ENCODE measurements at places on chromosomes 5 and 9.

GRCh38 chr5:73764586-73764985 lies 138.6 kb downstream of the ARHGEF28 start:
- no peak for DNase-seq

DNA sequence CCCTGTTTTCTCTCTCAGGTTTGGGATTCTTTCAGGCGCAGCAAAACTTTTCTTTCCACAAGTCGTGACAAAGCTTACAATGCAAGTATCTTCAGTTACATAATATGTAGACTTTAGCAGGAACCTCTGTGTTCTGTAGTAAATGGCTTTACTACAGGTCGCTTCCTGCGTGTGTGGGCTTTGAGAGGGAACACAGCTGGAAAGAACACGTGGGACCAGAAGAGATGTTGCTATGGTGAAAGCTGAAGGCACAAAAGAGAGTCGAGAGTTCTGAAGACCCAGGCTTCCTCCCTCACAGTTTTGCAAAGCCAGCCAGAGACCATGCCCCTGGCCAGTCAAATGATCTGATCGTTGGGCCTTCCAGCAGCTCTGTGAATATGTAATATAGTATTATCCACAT lies 4.0 kb downstream of the ANKRD55 start:
- no peak for DNase-seq

DNA sequence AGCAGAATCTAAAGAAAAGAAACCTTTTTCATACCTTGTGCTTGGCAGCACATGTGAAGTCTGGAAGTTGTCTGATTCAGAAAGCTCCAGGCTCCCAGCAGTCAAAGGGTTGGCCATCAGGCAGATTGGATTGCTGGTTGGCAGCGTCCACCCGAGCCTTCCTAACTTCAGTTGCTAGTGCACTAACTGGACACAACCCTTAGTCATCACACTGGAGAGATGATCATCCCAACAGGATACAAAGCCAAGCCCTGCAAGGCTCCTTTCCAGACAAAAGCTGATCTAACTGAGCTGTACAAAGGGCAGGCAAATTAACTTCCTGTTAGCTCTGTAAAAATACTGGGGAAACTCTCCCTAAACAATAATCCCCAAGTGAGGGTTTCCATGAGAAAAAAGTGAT lies 185.6 kb downstream of the SNX18 start:
- DNase-seq: no peak

DNA sequence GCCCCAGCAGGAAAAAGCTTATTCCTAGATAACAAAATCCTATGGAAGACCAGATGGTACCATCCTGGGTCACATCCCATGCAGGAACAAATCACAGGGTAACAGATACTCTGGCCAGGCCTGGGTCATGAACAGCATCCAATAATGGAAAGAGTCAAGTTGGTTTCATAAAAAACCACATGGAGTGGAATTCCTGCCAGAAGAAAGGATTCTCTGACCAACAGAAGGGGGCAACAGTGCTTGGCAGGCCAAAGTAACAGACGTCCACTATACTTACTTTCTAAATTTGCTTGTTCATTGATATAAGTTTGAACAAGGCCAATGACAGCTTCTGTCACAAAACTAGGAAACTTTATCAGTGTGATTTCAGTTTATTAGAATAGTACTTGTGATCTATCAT lies 273.5 kb downstream of the ARRDC3 start:
- DNase-seq: no peak

GRCh38 chr5:43008363-43009153 lies 31.6 kb downstream of the ANXA2R start:
- peak; percentile 84 for DNase-seq

Data from stimulated activated CD8-positive, alpha-beta memory T cell treated with anti-CD3 and anti-CD28 coated beads, Interleukin-4, amount 100 ng/mL, for 4 hours (primary cell).